Activated CD4-positive, alpha-beta T cell treated with anti-CD3 and anti-CD28 coated beads, Interleukin-2, amount 10 ng/mL, durations not matched to agents 7 days and 5 days (primary cell): ENCODE measurements at places on chromosomes 11 and 22. TPM values are rescaled to one million over a fixed set of nuclear protein-coding genes. Genes with fewer than 3 reads are reported as not detected.

DNA sequence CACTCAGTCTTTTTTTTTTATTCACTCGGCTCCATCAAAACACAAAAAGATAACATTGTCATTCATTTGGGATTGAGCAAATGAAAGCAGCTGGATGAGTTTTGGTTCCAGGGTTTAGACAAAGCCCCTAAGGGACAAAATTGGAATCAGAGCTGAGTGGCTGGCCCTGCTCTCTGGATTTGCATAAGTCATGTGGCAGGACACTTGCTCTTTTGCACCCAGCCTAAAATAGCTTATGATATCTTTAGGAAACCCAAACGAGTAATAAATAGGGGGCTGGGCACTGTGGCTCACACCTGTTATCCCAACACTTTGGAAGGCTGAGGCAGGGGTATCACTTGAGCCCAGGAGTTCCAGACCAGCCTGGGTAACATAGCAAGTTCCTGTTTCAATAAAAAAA lies 11.0 kb upstream of the TMEM121B start:
- no peak for DNase-seq

LRRC32 gene
- total RNA-seq = 0.87 TPM

DNA sequence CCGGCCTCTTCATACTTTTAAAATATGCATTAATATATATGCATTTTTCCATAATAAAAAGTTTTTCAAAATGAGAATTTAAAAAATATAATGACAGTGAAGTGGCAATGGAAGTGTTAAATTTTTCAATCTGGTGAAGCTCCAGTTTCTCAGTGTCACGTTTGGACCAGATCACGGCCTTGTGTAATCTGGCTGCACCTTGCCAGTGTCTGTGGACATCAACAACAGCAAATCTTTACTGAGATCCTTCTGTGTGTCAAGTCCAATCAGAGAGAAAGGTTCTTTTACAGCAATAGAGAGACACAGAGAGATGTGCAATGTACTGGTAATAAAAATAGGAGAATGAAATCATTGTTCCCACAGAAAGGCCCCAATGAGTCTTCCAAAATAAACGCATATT lies 49.8 kb upstream of the PAK1 start:
- DNase-seq = no peak

DNA sequence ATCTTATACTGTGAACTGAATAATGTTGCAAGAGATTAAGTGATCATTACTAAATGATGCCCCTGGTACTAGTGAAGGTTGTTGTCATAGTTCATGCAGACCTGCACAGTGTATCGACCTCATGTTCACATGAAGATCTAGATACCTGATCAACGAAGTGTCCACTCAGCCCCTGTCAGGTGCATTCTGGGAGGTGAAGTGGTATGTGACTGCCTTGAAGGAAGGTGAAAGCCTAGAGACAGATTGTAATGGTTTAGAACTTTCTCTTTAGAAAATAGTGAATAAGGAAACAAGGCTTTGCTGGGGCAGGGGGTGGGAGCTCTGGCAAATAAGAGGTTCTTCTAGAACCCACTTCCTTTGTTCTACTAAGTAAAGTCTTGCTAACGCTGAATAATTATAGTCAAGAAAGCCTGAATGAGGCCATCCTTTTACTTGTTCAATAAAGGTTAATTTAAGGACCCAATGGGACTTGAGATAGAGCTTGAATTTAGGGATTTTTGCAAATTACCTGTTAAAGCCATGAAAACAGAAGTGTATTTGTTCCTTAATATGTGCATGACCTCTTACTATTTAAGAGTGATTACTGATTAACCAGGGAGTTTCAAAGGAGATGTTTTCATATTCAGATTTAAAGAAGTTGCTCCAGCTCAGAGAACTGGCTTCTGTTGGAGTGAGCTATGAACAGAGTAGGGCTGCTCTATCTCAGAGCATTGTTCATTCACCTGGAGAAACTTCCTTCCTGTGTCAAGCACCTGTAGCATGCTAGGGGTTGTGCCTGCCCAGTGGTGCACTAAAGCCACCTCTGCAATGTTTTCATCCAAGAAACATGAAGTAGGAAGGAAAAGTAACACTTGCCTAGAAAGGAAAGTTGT lies 45.3 kb downstream of the C22orf31 start:
- no peak for DNase-seq

DNA sequence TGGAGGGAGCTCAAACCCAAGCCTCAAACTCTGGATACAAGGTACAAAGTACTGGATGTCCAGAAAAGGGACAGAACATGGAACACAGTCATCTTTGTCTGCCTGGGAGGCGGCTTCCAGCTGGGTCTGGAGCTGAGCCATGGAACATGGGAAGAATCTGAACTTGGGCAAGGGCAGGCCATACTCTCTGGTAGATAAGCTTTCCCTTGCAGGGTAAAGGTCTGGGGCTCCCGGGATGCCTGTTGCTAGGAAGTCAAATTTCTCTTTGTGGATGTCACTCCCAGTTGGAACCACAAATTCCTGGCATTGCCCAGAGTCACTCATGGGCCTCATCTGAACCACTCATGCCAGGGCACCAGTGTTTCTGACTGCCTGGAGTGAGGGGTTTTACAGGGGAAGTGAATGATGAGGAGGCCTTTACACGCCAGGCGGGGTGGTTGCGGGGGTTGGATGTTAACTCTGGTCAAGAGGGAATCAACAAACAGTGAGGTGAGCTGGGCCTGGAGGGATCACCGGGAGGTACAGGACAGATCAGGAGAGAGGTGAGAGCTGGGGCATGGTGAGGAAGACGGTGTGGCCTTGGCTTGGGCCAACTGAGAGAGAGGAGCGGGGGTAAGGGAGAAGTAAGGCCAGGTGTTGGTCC lies 5.7 kb downstream of the FTH1 start:
- no peak for DNase-seq
